Endothelial cell of umbilical vein (primary cell): ENCODE measurements at places on chromosomes 16 and 17. TPM values are rescaled to one million over a fixed set of nuclear protein-coding genes. Genes with fewer than 3 reads are reported as not detected.

DNA sequence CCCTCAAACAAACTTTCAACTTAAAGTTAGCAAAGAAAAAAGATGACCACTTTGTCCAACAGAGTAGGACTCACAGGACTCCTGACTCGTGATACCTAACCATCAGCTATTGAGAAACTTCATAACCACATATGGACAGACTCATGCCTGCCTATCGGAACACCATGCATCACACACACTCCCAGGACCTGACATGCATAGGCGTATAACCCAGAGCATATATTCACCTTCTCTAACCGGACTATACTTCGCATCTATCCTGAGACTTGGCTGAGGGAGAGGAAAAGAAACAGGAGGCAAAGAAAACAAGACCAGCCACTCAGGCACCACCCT, 2.2 kb downstream of the PIP4K2B start:
- H3K4me1 ChIP-seq, result peaks cover 17% of the 10 kb centered on the region
- no peak overlapping the region for H3K27ac ChIP-seq
- no peaks in the 10 kb centered on the region for H3K27me3 ChIP-seq

DNA sequence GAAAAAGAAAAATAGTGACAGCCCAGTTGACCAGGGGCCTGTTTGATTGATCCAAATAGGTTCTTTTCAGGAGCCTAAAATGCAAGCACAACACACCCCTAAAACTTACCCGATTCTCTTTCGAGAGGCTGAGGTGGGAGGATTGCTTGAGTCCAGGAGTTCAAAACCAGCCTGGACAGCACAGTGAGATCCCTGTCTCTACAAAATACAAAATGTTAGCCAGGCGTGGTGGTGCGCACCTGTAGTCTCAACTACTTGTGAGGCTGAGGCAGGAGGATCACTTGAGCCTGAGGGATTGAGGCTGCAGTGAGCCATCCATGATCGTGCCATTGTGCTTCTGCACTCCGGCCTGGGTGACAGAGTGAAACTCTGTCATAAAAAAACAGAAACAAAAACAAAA, 1.5 kb upstream of the KIF19 start:
- H3K27me3 ChIP-seq, result peaks cover 4% of the 10 kb centered on the region
- no peak for DNase-seq
- peaks cover 2% of the 10 kb centered on the region for H3K4me1 ChIP-seq
- H3K36me3 ChIP-seq, result no peaks in the 10 kb centered on the region
- no peak overlapping the region for H3K4me3 ChIP-seq

DNA sequence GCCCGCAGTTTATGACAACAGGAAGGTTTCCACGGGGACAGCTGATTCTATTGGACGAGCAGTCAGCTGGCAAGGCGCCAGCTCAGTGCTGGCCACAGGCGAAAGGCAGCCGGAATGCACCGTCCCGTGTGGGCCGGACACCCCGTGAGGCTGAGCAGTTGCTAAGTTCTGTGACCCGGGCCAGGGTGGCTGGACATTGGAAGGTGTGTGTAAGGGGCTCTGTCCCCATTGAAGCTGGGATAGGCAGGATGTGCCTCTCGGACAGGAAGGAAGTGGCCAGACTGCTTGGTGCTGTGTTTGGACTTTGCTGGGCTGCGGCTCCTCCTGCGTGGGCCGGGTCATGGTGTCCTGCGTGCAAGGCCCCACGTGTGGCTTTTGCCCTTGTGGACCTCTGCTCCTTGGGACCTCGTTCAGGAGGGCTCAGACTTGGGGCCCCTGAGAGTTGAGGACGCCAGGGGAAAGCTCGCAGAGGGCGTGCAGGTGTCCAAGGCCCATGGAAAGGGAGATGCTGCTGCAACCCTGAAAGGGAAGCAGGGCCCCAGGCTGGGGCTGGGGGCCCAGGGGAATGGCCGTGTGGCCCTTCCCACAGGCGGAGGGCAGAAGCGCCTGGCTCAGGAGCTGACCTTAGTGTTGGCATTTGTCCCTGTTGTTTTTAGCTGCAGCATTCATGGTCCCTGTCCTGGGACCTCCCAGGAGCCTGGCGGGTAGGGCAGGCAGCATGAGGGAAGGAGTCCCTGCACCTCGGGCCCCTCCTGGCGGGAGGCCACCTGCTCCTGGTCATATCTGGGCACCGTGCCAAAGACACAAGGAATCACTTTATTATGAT, 10.0 kb downstream of the BAIAP2 start:
- no peaks in the 10 kb centered on the region for H3K27me3 ChIP-seq
- no peak overlapping the region for H3K4me3 ChIP-seq
- H3K27ac ChIP-seq, result peak overlapping the region; percentile 43
- peaks cover 29% of the 10 kb centered on the region for H3K4me1 ChIP-seq
- no peaks in the 10 kb centered on the region for H3K36me3 ChIP-seq

The CIAO3 gene
- 31.2 and 33.8 TPM in 2 replicates for total RNA-seq

DNA sequence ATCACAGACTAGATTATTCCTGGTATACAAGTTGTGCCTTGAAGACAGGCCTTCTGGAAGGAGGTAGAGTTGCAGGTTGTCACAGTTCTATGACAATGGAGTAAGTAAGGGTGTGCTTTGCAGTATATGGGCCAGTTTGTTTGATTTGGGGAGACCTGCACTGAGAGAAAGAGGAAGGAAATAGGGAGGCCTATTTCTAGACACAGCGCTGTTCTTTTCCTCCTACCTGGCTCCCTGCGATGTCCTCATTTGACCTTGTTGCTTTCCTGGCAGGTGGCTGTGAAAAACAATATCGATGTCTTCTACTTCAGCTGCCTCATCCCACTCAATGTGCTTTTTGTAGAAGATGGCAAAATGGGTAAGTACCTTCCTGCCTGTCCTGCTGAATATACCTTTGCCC, 22.5 kb upstream of the RASL10B start:
- no peak overlapping the region for H3K27ac ChIP-seq
- H3K36me3 ChIP-seq, result peaks cover 7% of the 10 kb centered on the region
- H3K4me1 ChIP-seq, result peaks cover 15% of the 10 kb centered on the region
- no peaks in the 10 kb centered on the region for H3K27me3 ChIP-seq
- DNase-seq, result no peak
- H3K4me3 ChIP-seq, result no peak overlapping the region

The HIC1 gene
- 25.8 and 35.5 TPM in 2 replicates for total RNA-seq

The SOCS7 gene
- 10.4 and 11.7 TPM in 2 replicates for total RNA-seq

DNA sequence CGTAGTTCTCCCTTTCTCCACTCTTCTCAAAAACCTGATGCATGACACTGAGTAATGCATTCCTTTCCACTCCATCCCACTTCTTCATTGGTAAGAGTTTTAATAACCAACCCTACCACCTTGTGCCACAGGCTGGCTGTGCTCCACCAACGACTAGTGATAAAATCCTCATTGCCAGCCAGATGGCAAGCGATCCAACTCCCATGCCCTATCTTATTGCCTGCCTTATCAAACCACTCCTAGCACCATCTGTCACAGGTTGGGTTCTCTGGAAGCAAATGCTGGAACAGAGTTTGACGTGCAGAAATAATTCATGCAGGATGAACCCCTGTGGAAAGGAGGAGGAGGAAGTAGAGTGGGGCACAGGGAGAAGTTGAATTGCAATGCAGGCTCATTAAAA, 99.5 kb downstream of the CHD9NB start:
- no peaks in the 10 kb centered on the region for H3K36me3 ChIP-seq
- no peak for DNase-seq
- no peaks in the 10 kb centered on the region for H3K4me1 ChIP-seq
- no peak overlapping the region for H3K4me3 ChIP-seq
- no peaks in the 10 kb centered on the region for H3K27me3 ChIP-seq
- no peak overlapping the region for H3K27ac ChIP-seq
